ENCODE measurements at places on chromosomes 1 and 21. TPM values are rescaled to one million over a fixed set of nuclear protein-coding genes. Genes with fewer than 3 reads are reported as not detected.

The SYCP1 gene
- not detected for total RNA-seq

The COL11A1 gene
- total RNA-seq = 4.3 TPM

The INAVA gene
- total RNA-seq = 40.5 TPM

The PLA2G2D gene
- total RNA-seq = not detected

The POU3F1 gene
- 0.04 TPM for total RNA-seq

The PRKAA2 gene
- 2.7 TPM for total RNA-seq

The KRTAP19-8 gene
- total RNA-seq = not detected

The CHRNB2 gene
- 0.45 TPM for total RNA-seq

The MAP10 gene
- 0.63 TPM for total RNA-seq

The DRAXIN gene
- 0.17 TPM for total RNA-seq

The C1orf226 gene
- 0.73 TPM for total RNA-seq

The PCAT6 gene
- total RNA-seq = 3.1 TPM

The FAM177B gene
- total RNA-seq = not detected

The COL6A2 gene
- 16.4 TPM for total RNA-seq

The LDLRAD2 gene
- not detected for total RNA-seq

The RGS7 gene
- total RNA-seq = 0.03 TPM

The C8B gene
- total RNA-seq = not detected

The PPM1J gene
- total RNA-seq = 1.1 TPM

The SIM2 gene
- 14.4 TPM for total RNA-seq

The TRAPPC10 gene
- 15.4 TPM for total RNA-seq

The PPIAL4G gene
- total RNA-seq = not detected

The KTI12 gene
- total RNA-seq = 19.4 TPM

The LCE2A gene
- total RNA-seq = not detected

The GALE gene
- total RNA-seq = 71.3 TPM

The ZNF683 gene
- total RNA-seq = not detected

The IGSF5 gene
- total RNA-seq = not detected

The FGR gene
- not detected for total RNA-seq

The METTL18 gene
- total RNA-seq = 7.3 TPM

The AURKAIP1 gene
- 109 TPM for total RNA-seq

The MYCL gene
- 1.4 TPM for total RNA-seq

The BSND gene
- total RNA-seq = not detected

The LRRC7 gene
- not detected for total RNA-seq

The GSTM4 gene
- total RNA-seq = 9.5 TPM

The NPR1 gene
- 1.1 TPM for total RNA-seq

The KCNN3 gene
- 0.07 TPM for total RNA-seq

The MR1 gene
- 9.3 TPM for total RNA-seq

The UBE2G2 gene
- 37.6 TPM for total RNA-seq

The CLEC20A gene
- not detected for total RNA-seq

The RAB4A gene
- total RNA-seq = 44.1 TPM

The UBE2U gene
- total RNA-seq = not detected

The SPRR1B gene
- not detected for total RNA-seq

The DCAF6 gene
- total RNA-seq = 30.2 TPM
